Neural progenitor cell (in vitro differentiated cells): ENCODE measurements at places on chromosomes 2 and 18.

DNA sequence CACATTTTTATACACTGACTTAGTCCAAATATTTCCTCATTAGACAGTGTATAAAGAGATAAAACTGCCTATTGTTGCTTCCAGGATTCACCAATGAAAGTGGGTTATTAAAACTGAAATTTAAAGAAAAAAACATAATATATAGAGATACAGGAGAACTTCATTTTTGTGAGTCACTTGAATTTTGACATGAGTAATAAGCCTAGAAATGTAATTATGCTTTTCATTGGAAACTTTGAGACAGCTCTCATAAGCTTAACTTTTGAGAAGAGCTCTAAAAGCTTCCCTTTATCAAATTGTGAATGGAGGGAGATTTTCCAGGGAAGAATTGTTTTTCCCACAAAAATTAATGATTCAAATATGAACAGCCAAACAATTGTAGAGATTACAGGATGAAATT, 14.1 kb downstream of the DYNC2LI1 start:
- DNase-seq, result no peak

DNA sequence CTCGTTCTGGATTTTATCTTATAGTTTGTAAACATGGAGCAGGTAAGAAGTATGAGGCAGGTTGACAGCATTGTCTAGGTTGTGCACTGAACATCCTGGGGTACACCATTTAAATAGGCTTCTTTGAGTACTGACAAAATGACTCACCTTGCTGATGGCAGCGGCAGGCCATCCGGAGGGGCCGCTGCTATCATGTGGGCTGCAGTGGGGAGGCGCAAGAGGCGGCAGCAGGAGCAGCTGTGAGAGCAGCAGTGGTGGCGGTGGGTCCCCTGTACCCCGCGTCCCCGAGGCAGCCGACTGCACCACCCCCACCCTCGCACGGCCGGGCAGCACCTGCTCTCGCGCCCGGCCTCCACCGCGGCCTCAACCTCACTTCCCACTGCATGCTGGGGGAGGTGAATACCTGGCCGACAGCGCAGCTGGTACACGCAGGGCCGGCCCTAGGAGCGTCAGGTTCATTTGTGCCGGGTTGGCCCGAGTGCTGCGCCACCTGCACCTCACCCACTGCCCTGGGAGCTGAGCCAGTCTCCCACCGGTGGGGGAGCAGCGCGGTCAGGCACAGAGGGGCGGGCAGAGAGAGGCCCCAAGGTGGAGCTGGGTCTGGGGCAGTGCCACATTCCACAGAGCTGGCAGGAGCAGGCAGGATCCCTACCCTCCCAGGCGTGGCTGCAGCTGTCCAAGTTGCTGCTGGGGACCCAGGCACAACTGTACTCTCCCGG, 154.5 kb upstream of the RBMS1 start:
- DNase-seq, result no peak

- DNase-seq, result no peak
Observed at GRCh38 chr2:17995593-17995992, 117.1 kb downstream of the KCNS3 start.

GRCh38 chr2:149075105-149075504, 36.6 kb downstream of the LYPD6B start:
- no peak for DNase-seq

GRCh38 chr2:11502740-11503292, 31.0 kb upstream of the GREB1 start:
- DNase-seq, result no peak

GRCh38 chr2:126722081-126722480, 66.1 kb downstream of the GYPC start:
- no peak for DNase-seq

- no peak for DNase-seq
Observed at GRCh38 chr2:85135660-85135914, 2.4 kb downstream of the TCF7L1 start.

- DNase-seq, result no peak
Observed at GRCh38 chr18:37391698-37392548, 173.7 kb downstream of the CELF4 start.

GRCh38 chr2:27209621-27210401, 2.0 kb upstream of the ATRAID start:
- DNase-seq, result no peak

GRCh38 chr2:32900246-32900973, 46.3 kb upstream of the LTBP1 start:
- DNase-seq, result peak; percentile 8

- no peak for DNase-seq
Observed at GRCh38 chr2:20196657-20197161, 28.2 kb downstream of the SDC1 start.

- DNase-seq, result no peak
Observed at GRCh38 chr2:106965611-106966010, 79.6 kb upstream of the ST6GAL2 start.

- DNase-seq, result no peak
Observed at GRCh38 chr18:13684546-13684945, 41.8 kb downstream of the FAM210A start.

DNA sequence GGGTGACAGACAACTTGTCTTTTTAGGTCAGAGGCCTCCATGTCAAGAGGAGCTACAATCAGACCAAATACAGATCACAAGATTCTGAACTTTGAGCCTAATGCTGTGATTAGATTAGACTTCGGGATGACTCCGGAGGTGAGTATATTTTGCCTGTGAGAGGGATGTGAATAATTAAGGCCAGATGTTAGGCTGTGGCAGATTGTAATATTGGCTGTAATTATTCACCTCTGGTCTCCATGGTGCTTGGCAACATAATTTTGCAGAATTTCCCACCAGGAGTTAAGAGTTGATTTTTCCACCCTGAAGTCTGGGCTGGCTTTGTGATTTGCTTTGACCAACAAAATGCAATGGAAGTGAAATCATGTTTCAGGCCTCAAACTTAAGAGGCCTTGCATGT, 108.2 kb upstream of the CWC22 start:
- DNase-seq, result no peak

GRCh38 chr2:191845876-191846514, 893 bp downstream of the CAVIN2 start:
- DNase-seq, result no peak

DNA sequence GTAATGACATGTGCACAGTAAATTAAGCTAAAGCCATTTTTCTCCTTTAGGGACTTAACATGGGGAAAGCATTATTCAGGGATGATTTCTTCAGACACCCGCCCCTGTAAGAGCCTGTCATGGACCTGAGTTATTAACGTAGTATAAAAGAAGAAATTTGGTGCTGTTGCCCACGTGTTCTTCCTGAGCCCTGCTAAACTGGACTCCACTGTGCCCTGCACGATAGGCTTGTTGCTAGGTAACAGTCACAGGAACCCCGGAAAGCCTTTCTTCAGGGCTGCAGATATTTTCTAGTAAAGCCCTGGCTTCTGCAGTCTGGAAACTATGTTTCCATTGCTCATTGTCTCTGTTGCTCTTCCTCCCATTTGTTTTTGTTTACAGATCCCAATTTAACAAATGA, 157.9 kb downstream of the LRRC30 start:
- DNase-seq, result peak; percentile 58

GRCh38 chr2:191125646-191126045, 25.1 kb downstream of the STAT4 start:
- no peak for DNase-seq

DNA sequence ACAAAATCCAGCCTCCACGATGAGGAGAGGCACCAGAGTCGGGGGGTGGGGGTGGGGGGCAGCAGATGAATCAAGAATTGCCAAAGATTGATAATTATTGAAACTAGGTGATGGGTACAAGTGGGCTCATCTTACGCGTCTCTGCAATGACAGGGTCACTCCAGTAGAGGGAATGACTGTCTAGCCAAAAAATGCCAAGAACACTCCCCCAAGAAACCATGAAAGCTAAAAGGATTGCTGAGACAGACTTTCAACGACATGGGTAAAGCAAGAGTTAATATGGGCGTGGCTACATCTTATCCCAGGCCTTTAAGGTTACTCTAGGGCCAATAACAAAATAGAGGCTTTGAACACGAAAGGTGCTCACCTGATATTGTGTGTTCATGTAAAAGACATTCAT, 86.5 kb downstream of the STK39 start:
- DNase-seq, result peak; percentile 51

GRCh38 chr18:45399643-45400042, 215.6 kb upstream of the SLC14A2 start:
- DNase-seq, result no peak

GRCh38 chr2:229154381-229154780, 116.7 kb downstream of the PID1 start:
- no peak for DNase-seq

DNA sequence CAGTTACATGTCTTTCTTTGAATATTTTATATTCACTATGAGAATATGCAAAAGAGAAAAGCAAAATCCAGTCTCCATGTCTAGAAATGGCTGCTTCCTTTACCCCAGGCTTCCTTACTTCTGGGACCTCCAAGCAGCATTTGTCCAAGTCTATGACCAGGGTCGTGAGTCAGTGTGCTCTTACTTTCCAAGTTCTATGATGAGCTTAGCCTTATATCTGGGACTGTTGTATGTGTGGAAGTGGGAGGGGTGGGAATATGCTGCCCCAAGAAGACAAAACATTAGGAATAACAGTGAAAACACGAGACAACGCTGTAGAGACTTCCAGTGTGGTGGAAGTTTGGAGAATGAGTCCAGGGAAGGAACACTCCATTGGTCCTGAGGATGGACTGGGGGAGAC, 21.2 kb upstream of the CHRNA1 start:
- DNase-seq, result no peak

GRCh38 chr2:227780981-227781615, 32.5 kb upstream of the CCL20 start:
- DNase-seq, result no peak

GRCh38 chr2:122831649-122832048, 1076.2 kb downstream of the TSN start:
- no peak for DNase-seq

GRCh38 chr2:40346535-40347354, 105.1 kb downstream of the SLC8A1 start:
- no peak for DNase-seq

- no peak for DNase-seq
Observed at GRCh38 chr2:163436963-163437362, 298.8 kb downstream of the FIGN start.

- no peak for DNase-seq
Observed at GRCh38 chr2:240369801-240370585, 65.5 kb upstream of the GPC1 start.

- DNase-seq, result peak; percentile 60
Observed at GRCh38 chr2:197191177-197191939, 119.2 kb downstream of the ANKRD44 start.

GRCh38 chr18:50320719-50321118, 33.2 kb upstream of the CXXC1 start:
- no peak for DNase-seq

GRCh38 chr2:3503483-3503882, 15.8 kb downstream of the ADI1 start:
- no peak for DNase-seq

DNA sequence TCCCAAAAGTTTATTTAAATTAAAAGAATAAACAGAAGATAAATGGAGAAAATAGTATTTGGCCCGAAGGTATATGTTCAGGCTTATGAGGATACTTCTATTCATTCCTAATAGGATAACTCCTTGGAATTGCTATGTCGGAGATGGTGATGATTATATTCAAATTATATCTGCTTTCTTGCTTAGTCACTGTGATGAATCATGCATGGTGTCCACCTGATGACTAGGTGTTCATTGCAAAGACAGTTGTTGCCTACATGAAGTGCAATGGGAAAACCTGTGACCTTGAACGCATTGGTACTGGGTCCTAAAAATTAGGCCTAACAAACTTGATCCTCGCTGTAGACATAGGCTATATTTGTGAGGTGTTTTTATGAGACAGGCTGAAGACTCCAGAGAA, 617.3 kb upstream of the ZEB2 start:
- no peak for DNase-seq

- DNase-seq, result peak; percentile 27
Observed at GRCh38 chr2:127003070-127003800, 103.7 kb downstream of the BIN1 start.
